Substantia nigra (tissue), 51 donors: ENCODE measurements at places on chromosomes 12 and 14.

DNA sequence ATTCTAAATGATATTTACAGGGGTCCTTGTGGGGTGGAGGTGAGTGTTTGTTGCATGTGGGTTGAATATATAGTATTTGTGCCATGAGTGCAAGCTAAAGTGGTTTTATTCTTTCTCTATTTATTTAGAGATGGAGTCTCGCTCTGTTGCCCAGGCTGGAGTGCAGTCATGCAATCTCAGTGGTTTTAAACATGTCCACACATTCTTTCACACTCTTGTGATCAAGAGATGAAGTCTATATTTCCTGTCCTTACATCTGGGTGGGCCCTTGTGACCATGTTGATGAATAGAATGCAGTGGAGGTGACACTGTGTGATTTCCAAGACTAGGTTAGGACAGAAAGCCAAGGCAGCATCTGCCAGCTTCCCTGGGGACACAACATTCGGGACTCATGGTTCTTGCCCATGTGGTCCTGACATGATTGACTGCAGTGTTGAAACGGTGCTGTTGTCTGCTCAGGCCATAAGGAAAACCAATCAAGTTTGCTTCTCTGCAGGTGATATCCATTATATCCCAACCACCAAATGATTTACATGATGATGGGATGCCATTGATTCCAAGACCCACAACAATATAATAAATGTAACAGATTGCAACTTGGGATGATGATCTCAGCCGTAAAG lies 172.6 kb downstream of the SUDS3 start:
- DNase-seq, result no peak

- no peak for DNase-seq
These were observed 85.0 kb downstream of the TMTC1 start for GRCh38 chr12:29698756-29699155.

DNA sequence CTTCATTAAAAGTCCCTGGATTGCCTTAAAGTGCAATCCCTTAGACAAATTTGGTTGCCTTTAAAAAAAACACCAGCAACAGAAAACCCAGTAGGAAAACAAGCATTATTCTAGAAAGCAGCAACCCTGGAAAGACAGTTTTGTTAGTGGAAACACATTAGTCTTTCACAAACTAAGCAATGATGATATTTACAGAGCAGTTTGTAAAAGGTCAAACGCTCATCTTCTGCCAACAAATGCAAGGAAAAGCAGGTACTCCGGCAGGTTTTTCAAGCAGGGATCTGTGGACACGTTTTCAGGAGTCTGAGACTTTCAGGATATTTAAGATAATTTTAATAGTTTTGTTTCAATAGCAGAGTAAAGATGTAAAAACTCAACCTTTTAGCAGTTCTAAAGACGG lies 202.2 kb downstream of the EXOC5 start:
- no peak for DNase-seq

- no peak for DNase-seq
These were observed 37.7 kb downstream of the C12orf75 start for GRCh38 chr12:105368047-105368646.

DNA sequence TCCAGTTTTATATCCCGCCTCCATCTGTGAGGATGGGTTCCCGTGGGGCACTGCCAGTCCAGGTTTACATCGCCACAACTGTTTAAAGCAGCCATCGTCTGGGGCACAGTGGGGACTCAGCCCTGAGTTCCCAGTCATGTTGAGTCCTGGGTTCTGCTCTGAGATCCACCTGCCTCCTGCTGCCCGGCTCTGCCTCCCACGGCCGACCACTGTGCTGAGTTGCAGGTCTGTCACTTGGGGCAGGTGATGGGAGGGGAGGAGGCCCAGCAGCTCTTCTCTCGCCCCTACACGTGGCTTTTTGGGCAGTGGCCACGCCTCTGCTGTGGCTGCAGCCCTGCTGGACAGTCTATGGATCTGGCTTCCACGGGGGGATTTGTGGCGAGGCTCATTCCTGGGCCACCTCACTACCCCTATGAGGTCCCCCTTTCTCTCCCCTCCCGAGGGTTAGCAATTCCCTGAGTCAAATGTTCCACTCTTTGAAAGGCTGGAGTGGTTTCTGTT lies 143.0 kb downstream of the ADGRD1 start:
- no peak for DNase-seq
